Stimulated activated memory B cell treated with anti-CD40 and anti-IgM and Interleukin-4, amounts not matched to agents 10 μg/mL and 1 μg/mL and 100 μg/mL, for 72 hours (primary cell): ENCODE measurements at places on chromosomes 4 and X.

DNA sequence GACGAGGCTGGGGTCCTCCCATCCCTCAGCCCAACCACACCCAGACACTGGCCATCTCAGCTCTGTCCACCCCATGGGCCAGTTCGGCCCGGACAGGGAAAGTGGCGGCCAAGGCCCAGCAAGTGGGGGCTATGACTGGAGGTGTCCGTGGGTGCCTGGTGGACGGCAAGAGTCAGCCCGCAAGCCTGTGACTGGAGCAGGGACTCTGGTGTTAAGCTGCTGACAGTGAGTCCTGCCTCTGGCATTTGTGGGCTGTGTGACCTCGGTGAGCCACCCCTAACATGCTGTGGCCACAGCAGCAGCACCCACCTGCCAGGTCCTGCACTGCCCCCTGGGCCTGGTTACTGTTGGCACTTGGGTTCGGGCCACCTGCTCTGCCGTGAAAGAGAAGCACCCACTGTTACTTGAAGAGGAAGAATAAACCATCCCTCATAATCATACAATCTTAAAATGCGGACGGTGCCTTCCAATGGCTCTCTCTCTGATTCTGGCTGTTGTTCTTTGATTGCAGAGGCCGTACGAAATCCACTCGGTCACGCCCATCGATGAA is 252.0 kb downstream of the EVC2 start:
- no peak for ATAC-seq

DNA sequence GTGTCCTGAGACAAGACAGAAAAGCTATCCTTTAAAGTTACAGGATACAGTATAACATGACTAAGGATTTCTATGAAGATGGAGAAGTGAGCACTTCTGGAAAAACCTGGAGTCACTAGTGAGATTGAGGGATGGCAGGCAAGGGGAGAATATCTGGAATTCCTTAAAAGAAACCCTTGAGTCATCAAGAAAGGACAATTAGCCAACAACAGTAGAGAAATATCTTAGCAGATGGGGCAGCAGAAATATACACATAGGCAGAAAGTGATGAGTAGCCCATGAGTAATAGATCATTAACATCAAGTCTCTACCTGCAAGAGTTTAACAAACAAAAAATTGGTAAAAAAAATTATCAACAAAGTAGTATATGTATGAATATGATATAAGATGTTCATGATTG is 858.8 kb upstream of the FRG1 start:
- ATAC-seq: no peak

DNA sequence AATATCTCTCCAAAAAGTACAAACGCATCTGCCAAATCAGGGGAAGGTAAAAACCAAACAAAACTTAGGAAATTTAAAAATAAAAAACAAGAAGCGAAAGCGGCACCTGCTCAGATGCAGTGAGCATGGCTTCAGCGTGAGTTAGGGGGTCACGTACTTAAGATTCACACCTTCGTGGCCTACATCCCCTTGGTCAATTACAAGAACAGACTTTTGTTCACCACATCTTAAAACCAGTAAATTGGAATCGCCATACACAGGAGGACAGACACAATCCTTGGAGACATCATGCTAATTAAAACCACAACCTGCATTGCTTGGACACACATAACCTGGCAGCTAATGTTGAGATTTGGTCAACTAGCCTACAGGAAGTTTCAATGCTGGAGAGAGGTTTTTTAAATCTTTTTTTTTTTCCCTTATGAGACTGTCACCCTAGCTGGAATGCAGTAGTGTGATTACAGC is 12.5 kb upstream of the SEL1L3 start:
- ATAC-seq: peak; percentile 78

GRCh38 chr4:19510993-19511392 is 740.7 kb upstream of the SLIT2 start:
- ATAC-seq: no peak

DNA sequence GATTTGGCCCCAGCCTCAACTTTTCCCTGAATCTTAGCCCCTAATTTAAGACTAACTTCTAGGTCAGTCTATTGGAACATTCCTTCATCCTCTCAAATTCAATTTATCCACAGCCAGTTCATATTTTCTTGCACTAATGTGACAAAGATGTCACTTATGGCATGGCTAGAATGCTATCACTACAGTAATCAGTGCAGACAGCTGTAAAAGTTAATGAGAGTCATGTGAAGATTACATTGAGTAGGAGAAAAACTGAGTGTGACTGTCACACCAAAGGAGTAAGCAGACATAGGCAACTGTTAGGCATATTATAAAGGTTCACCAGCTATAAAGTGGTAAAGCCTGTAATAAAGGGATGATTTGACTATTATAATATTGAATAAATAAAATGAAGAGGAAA is 42.6 kb downstream of the GABRG1 start:
- ATAC-seq: no peak

GRCh38 chr4:75584067-75584466 is 28.2 kb downstream of the ODAPH start:
- no peak for ATAC-seq

DNA sequence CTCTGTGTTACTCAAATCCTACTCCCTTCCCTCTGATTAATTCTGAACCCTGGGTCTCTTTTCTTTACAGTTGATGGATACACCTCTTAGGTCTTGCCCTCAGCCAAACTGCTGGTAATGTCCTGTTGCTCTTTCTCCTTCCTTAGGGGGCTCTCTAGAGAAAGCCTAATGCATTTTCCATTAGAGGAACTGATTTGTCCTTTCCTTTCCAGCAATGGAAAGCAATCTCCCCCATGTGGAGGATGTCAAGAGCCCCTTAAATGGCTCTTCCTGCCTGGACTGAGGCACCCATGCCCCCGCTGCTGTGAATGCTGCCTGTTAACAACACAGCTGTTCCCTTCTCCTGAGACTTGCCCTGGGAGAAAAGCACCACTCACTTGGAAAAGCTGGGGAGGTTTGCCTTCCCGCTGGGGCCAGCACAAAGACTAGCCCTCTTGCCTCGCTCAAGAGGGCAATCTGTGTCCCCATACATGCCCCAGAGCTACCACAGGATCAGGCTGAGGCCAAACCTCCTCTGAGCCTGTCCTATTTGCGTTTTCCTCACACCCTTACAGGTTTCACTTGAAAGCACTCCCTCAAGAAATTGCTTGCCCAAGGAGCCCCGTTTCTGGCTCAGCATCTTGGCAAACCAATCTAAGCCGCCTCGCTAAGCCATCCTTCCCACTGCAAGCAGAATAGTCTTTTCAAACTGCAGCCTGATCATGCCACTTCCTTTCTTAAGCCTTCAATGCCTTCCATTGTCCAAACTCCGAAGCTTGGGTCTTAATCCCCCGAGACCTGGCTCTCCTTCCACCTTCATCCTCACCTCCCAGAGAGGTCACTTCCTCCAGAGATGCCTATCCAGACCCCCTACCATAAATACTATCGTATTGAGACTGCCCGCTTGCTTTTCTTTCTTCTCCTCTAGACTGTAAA is 23.2 kb upstream of the SMIM20 start:
- ATAC-seq: no peak

DNA sequence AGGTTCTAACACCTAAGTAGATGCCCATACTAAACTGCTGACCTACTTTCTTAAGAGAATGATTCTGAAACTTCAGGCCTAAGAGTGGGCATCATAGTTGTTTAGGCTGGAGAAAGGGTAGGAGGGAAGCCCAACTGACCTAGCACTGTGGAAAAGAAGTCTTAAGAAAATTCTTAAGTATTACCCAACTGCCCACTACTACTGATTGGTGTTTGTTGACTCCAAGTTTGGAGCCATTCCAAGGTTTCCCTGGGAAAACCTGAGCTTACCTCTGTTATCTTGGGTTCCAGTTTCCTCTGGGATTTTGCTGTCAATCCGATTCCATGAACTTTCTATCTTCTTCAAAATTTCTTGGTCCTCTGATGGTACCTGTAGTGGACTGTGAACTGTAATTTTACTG is 23.9 kb downstream of the ANKRD17 start:
- ATAC-seq: no peak

- ATAC-seq: no peak
Measured at GRCh38 chrX:30654989-30655607, 1.9 kb downstream of the GK start.

DNA sequence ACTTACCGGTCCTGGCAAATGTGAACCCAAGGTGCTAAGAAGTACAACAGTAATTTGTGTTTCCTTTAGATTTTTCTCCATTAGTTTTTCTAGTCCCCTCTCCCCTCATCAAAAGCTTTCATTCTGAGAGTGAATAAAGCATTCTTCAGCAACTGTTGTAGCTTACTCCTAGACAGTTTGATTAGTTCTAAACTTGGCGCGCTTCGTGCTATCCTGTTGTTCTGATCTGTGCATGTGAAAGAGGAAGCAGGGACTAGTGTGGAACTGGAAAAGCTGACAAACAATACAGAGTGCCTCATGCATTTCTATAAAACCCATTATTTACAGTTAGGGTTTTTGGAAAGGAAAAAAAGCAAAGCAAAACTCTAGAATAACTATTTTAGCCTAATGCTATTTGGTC is 556.9 kb upstream of the SLIT2 start:
- ATAC-seq: no peak

DNA sequence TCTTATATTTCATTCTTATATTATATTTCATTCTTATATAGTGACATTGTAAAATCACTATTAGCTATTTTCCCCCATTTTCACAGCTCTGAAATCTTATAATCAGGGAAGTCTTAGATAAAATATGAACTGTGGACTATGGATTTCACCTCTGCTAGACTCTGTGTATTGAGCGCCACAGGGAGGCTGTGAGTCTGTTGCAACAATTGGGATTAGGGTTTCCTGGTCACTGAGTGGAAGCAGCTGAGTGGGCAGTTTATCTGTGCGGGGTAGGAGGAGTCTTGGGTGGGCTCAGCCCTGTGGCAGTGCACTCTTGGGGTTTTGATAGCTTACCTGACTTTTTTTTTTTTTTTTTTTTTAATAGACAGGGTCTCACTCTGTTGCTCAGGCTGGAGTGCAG is 249.5 kb downstream of the PTTG2 start:
- no peak for ATAC-seq

- no peak for ATAC-seq
Measured at GRCh38 chr4:168501407-168501806, 4.6 kb downstream of the PALLD start.

GRCh38 chr4:47215759-47216158 is 184.4 kb downstream of the GABRB1 start:
- ATAC-seq: no peak

GRCh38 chr4:22363787-22364186 is 152.1 kb downstream of the ADGRA3 start:
- ATAC-seq: no peak

DNA sequence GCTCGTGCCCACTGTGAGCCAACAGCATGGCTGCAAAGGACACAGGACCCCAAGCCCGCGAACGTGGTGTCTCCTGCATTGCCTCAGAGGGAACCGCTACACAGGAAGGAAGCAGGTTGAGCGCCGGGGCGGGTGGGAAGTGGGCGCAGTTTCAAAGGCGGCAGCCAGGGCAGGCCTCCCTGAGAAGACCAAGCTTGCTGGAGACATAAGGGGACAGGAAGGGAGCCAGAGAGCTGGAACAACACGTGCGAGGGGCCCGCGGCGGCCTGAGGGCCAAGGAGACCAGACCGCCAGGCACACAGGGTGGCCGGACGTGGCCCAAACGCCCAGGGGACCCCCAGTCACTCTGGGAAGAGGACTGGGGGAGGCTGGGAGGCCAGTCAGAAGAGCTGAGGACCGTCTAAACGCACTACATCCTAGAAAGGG is 32.0 kb downstream of the CTBP1 start:
- ATAC-seq: no peak

GRCh38 chr4:55018521-55018920 is 106.9 kb downstream of the KDR start:
- ATAC-seq: no peak

GRCh38 chr4:8200302-8200975 is 1.3 kb downstream of the SH3TC1 start:
- peak; percentile 32 for ATAC-seq

- no peak for ATAC-seq
Measured at GRCh38 chrX:39402158-39402557, 600.9 kb downstream of the MID1IP1 start.

DNA sequence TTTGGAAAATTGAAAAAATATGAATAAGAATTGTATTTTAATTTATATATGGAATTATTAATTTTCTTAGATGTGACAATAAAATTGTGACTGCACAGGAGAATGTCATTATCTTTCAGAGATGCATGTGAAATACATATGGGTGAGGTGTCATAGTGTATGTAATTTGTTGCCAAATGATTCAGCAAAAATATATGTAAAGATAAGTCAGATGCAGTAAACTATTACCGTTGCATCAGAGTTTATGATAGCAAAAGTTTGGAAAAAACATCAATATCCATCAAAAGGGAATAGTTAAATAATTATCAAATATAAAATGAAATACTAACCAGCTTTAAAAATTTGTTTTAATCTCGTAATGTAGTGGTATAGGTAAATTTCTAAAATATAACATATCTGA is 10.4 kb upstream of the SLC7A11 start:
- no peak for ATAC-seq

DNA sequence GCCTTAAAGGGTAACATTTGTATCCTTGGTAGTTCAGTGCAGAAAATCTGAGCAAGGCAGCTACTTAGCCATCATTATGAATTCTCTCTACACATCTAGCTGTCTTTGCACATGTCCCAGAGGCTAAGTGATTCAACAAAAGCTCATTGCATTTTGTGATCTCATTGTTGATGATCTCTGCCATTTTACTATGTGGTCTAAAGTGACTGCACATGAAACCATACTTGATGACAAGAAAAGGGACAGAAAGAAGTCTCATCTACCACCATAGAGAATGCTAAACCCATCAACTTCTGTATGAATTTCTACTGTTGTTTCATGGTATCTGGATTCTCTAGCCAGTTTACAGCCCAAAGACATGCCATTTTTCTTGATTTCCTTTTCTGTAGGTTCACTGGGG is 5.9 kb upstream of the PGK1 start:
- no peak for ATAC-seq

GRCh38 chrX:49067285-49068120 is 6.3 kb downstream of the PRAF2 start:
- ATAC-seq: peak; percentile 36

- peak; percentile 20 for ATAC-seq
Measured at GRCh38 chr4:163331629-163332376, 593 bp downstream of the NPY1R start.

DNA sequence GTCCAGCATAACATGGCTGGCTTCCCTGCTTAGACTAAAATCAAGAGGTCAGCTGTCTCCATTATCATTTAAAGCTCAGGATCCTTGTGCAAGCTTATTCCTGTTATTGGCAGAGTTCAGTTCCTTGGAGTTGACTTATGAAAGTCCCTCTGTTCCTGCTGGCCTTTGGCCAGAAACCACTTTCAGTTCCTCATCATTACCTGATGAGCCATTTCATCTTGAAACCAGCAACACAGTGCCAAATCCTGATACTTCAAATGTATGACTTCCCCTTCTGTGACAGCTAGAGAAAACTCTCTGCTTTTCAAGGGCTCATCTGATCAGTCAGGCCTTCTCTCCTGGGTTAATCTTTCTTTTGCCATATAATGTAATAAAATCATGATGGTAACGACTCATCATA is 110.6 kb upstream of the FSTL5 start:
- peak; percentile 55 for ATAC-seq

- no peak for ATAC-seq
Measured at GRCh38 chr4:129966175-129966574, 870.2 kb downstream of the C4orf33 start.

DNA sequence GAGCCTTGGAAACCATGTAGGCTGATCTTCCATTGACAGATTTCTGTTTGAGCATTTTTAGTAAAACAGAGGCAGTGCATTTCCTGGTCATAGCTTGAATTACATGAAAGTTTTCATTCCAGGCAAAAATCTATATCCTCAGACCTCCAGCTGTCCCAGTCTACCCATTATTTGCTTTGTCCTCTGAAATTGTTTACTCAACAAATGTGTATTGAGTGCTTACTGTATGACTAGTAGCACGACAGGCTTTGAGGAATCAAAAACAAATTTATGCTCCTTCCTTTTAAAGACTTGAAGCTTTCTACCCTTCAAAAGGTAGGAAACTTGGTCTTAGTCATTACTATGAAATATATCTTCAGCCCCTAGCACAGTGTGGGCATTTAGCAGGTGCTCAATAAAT is 307.9 kb upstream of the IGFBP7 start:
- no peak for ATAC-seq
